ENCODE measurements at places on chromosomes 2 and 18. TPM values are rescaled to one million over a fixed set of nuclear protein-coding genes. Genes with fewer than 3 reads are reported as not detected.

TMEM200C gene
- 14.5 TPM for total RNA-seq

KIAA2012 gene
- total RNA-seq, result 3.1 TPM

PLEKHH2 gene
- 10.8 TPM for total RNA-seq

MAL gene
- total RNA-seq, result 49.8 TPM

CTAGE1 gene
- not detected for total RNA-seq

UGT1A5 gene
- not detected for total RNA-seq

SANBR gene
- 37.9 TPM for total RNA-seq

MC4R gene
- 3.0 TPM for total RNA-seq

FBXO48 gene
- total RNA-seq, result 2.9 TPM

PSME4 gene
- 29.8 TPM for total RNA-seq

EML4 gene
- total RNA-seq, result 24.1 TPM

ITM2C gene
- total RNA-seq, result 576 TPM

DES gene
- total RNA-seq, result 2.5 TPM

UGT1A3 gene
- total RNA-seq, result not detected

DUSP11 gene
- total RNA-seq, result 15.8 TPM

SOX11 gene
- 2.4 TPM for total RNA-seq
